Body of pancreas (tissue), 4 donors: ENCODE measurements at places on chromosomes 7 and 10. TPM values are rescaled to one million over a fixed set of nuclear protein-coding genes. Genes with fewer than 3 reads are reported as not detected.

DNA sequence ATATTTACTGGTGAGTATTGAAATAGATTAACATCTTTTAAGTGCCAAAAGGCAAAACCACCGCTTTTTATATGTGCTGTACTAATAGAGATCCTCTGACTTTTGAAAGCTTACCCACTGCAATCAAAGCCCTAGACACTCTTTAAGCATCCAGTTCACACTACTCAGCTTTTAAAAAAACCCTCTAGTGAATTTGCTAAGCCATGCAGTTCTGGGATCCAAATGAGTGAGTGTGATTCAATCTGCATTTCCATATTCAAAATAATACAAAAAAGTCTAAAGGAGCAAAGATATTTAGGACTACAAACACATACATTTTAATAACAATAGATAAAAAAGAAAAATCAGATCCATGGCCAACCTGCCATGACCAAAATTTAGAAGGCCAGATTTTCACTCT, 288.2 kb downstream of the MAGI2 start:
- no peaks in the 10 kb centered on the region for H3K4me1 ChIP-seq
- no peaks in the 10 kb centered on the region for H3K27me3 ChIP-seq
- no peak overlapping the region for H3K4me3 ChIP-seq
- DNase-seq: no peak

GRCh38 chr7:33905389-33906032, at the start of gene BMPER:
TSS of gene BMPER (plus strand) at chr7:33905539. CDS start at chr7:33905614, 75 bp downstream.
- no peak within 1 kb of the TSS for H3K4me3 ChIP-seq
- no peak within 1 kb of the TSS for H3K27ac ChIP-seq
- H3K36me3 ChIP-seq: no peaks in the 10 kb centered on the region
- H3K27me3 ChIP-seq: peaks cover 24% of the 10 kb centered on the region
- peaks cover 20% of the 10 kb centered on the region for H3K4me1 ChIP-seq

DNA sequence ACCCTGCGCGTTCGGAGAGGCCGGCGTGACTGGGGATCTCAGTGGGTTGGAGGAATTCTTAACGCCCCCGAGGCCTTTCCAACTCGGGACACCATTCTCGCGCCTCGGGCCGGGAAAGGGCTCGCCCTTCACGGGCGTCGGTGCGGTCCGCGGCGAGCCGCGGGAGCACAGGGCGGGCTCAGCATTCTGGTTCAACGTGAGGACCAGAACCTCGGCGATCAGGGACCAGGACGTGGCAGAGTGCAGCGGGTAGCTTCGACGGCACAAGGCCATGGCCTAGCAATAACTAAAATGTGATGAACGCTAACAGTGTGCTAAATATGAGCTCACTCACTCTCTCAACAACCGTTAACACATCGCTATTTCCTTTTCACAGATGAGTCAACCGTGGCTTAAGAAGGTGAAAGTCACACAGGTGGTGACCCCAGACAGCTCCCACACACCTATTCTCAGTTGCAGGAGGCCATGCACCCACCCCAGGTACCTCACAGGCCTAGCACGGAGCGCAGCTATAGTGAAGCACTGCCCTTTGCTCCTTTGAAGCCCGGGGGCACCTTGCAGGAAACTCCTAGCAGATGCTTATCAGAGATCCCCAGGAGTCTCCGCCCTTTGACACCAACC, 4.5 kb upstream of the EMX2 start:
- H3K27me3 ChIP-seq: peaks cover 7% of the 10 kb centered on the region
- no peak overlapping the region for H3K27ac ChIP-seq

- no peak overlapping the region for H3K4me3 ChIP-seq
- DNase-seq: no peak
- H3K27me3 ChIP-seq: no peaks in the 10 kb centered on the region
- no peak overlapping the region for H3K27ac ChIP-seq
- no peaks in the 10 kb centered on the region for H3K4me1 ChIP-seq
- H3K36me3 ChIP-seq: no peaks in the 10 kb centered on the region
Observed at GRCh38 chr7:158050978-158051651, 536.5 kb downstream of the PTPRN2 start.

GRCh38 chr10:95312257-95312656, 21.5 kb upstream of the PDLIM1 start:
- H3K27ac ChIP-seq: no peak overlapping the region
- H3K4me3 ChIP-seq: no peak overlapping the region
- H3K4me1 ChIP-seq: peaks cover 39% of the 10 kb centered on the region

GRCh38 chr10:51377932-51378599, 303.8 kb downstream of the PRKG1 start:
- no peak overlapping the region for H3K4me3 ChIP-seq
- no peaks in the 10 kb centered on the region for H3K27me3 ChIP-seq
- no peak for DNase-seq
- peaks cover 20% of the 10 kb centered on the region for H3K4me1 ChIP-seq
- peak overlapping the region; percentile 64 for H3K27ac ChIP-seq
- H3K36me3 ChIP-seq: no peaks in the 10 kb centered on the region

GRCh38 chr7:152011860-152012259, 13.6 kb upstream of the GALNT11 start:
- H3K36me3 ChIP-seq: no peaks in the 10 kb centered on the region
- H3K4me3 ChIP-seq: no peak overlapping the region
- H3K4me1 ChIP-seq: peaks cover 17% of the 10 kb centered on the region
- H3K27me3 ChIP-seq: no peaks in the 10 kb centered on the region

DNA sequence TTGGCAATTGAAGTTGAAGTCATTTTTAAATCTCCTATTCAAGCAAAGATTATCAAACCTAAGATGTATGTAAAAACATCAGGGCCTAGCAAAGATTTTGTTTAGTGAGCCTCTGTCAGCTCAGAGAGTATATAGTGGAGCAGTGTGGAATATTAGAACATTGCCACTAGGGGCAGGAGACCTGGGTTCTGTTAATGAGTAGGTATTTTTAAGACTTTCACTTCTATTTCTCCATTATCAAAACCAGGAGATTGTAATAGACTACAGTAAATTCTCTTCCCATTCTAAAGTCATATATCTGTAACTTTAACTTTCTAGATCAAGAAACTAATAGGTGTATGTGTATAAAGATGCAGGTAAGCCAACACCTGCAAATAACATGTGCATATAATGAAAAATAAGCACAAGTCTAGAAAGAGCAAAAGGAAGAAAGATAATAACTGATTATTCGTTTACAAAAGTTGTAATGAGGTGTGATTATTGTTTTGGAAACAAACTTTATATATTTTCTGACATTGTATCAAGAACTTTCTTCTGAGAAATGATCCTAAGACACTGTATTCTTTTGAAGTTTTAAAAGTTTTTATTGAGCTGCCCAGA, 64.4 kb downstream of the KCND2 start:
- H3K4me3 ChIP-seq: no peak overlapping the region
- H3K27me3 ChIP-seq: no peaks in the 10 kb centered on the region
- DNase-seq: no peak

- no peaks in the 10 kb centered on the region for H3K27me3 ChIP-seq
- no peaks in the 10 kb centered on the region for H3K36me3 ChIP-seq
- no peak overlapping the region for H3K4me3 ChIP-seq
- no peak for DNase-seq
Observed at GRCh38 chr10:27383595-27384542, 120.2 kb upstream of the RAB18 start.

DNA sequence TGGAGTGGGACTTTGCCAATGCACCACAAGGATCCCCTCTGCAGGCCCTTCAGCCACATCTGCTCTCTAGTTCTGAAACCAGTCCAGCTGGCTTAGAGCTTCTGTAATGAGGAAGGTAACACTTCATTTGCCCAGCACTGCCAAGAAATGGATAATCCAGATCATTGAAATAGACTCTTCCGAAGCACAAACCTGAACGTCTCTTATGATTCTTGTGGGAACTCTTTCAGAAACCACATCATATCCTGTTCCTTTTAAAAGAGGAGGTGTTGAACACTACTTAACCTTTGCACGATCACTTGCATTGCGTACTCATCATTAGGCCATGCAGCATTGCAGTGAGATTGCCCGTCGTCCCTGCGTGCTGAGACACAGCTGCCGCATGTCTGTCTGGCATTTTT, 25.8 kb upstream of the PLPP4 start:
- H3K36me3 ChIP-seq: no peaks in the 10 kb centered on the region
- no peaks in the 10 kb centered on the region for H3K27me3 ChIP-seq
- no peak overlapping the region for H3K4me3 ChIP-seq

DNA sequence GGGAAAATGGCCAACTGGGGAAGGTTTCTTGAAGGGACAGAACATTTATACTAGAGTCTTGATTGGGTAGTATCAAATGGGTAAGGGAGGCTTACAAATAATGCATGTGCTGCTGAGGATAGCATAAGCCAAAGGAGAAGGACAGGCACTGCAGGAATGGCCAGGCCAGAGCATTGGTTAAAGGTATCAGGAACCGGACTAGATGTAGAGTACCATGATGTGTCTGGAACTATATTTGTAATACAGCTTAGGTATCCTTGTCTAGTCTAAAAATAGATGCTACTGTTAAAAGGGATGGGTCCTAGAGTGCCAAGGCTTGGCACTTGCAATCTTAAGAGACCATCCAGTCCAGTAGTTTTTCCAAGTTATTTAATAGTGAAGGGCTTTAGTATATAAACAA, 20.3 kb downstream of the TMEM243 start:
- no peak for DNase-seq
- no peaks in the 10 kb centered on the region for H3K27me3 ChIP-seq
- peaks cover 13% of the 10 kb centered on the region for H3K4me1 ChIP-seq
- no peak overlapping the region for H3K4me3 ChIP-seq
- no peak overlapping the region for H3K27ac ChIP-seq

GRCh38 chr7:1170741-1171501, 10.9 kb upstream of the ZFAND2A start:
- no peaks in the 10 kb centered on the region for H3K36me3 ChIP-seq
- no peak overlapping the region for H3K27ac ChIP-seq
- H3K4me3 ChIP-seq: no peak overlapping the region
- H3K27me3 ChIP-seq: no peaks in the 10 kb centered on the region
- DNase-seq: no peak
- peaks cover 7% of the 10 kb centered on the region for H3K4me1 ChIP-seq

DNA sequence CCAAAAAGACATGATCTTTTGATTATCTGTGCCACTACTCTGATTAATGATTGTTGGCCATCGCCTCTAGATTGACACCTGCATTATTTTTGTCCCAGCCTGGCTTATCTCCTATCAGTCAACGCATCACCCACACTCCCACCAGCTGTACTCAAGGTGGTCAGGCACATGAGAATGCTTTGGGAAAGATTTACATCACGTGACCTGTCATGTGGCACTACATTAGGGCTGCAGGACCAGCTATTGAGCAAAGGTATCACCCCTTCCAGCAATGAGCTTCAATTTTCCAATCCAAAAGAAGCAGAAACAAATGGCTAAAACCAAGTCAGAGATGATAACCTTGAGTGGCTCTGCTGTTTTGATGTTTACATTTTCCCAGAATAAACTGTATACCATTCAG, 204.3 kb downstream of the PLXNA4 start:
- H3K27me3 ChIP-seq: no peaks in the 10 kb centered on the region
- no peak for DNase-seq
- H3K36me3 ChIP-seq: no peaks in the 10 kb centered on the region
- no peak overlapping the region for H3K27ac ChIP-seq

- no peak overlapping the region for H3K27ac ChIP-seq
- DNase-seq: no peak
- no peak overlapping the region for H3K4me3 ChIP-seq
- no peaks in the 10 kb centered on the region for H3K4me1 ChIP-seq
- H3K36me3 ChIP-seq: no peaks in the 10 kb centered on the region
Observed at GRCh38 chr10:28644647-28645046, 32.7 kb upstream of the BAMBI start.

DNA sequence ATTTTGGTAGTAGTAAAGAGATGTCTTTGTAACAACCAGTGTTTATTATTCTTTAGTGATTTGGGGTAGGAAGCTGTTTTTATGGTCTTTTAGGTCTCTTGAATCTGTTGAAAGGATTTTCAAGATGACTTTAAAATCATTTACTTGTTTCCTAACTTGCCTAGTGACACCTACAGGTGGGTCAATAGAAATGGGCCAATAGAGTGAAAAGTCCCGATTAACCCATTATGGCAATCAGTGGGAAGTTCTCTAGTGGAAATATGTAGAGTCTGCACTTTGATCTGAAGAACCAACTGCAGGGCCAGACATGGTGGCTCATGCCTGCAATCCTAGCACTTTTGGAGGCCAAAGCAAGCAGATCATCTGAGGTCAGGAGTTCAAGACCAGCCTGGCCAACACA, 374.7 kb upstream of the BMPER start:
- no peaks in the 10 kb centered on the region for H3K36me3 ChIP-seq
- no peaks in the 10 kb centered on the region for H3K27me3 ChIP-seq
- DNase-seq: no peak

DNA sequence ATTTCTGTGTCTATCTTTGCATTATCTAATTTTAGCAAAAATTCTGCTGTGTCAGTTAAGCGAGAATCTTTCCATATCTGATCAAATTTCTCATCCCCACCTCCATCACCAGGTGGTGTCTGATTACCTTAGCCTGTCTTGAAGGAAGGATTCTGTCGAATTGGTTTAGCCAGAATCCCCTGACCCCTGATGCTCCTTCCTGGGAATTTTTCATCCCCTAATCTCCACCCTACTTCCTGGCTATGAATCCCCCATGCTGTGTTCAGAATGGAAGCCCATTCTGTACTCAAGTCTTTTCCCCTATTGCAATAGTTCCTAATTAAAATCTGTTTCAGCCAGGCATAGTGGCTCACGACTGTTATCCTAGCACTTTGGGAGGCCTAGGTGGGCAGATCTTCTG, 216.1 kb downstream of the SKIDA1 start:
- no peak overlapping the region for H3K4me3 ChIP-seq
- H3K27me3 ChIP-seq: no peaks in the 10 kb centered on the region
- no peak for DNase-seq
- peaks cover 8% of the 10 kb centered on the region for H3K4me1 ChIP-seq

DNA sequence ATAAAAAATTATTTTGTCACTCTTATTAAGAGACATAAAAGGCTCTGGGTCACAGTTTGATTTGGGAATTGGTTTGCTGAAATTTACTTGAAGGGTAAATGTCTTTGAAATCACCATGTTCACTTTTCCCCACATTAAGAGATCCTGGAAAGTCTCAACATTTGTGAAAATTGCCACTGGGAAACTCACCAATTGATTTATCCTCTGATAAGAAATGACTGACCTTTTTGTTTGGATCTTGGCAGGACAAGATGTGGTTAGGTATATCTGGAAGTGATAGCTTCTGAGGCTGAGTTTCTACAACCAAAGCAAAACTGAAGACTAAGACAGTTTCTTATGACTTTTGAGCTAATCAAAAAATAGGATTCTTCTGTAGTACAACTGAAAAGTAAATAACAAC, 107.1 kb upstream of the TMEM106B start:
- no peak overlapping the region for H3K4me3 ChIP-seq
- DNase-seq: no peak
- H3K27me3 ChIP-seq: no peaks in the 10 kb centered on the region
- no peak overlapping the region for H3K27ac ChIP-seq
- no peaks in the 10 kb centered on the region for H3K4me1 ChIP-seq

GRCh38 chr7:83410989-83411591, 237.8 kb downstream of the SEMA3E start:
- peak; percentile 46 for DNase-seq
- H3K27ac ChIP-seq: no peak overlapping the region
- H3K27me3 ChIP-seq: no peaks in the 10 kb centered on the region

Gene GJD4
- not detected for total RNA-seq

Gene CCDC172
- total RNA-seq: not detected

Gene KDM7A
- 5.3 TPM for total RNA-seq

Gene DYNC1I1
- total RNA-seq: 1.3 TPM

Gene NPFFR1
- total RNA-seq: not detected

Gene AGR2
- 6.3 TPM for total RNA-seq

Gene ZFAND4
- 15.8 TPM for total RNA-seq

Gene ADAM8
- total RNA-seq: 4.6 TPM

Gene SPDYE9
- total RNA-seq: not detected

Gene C10orf143
- 1.3 TPM for total RNA-seq

Gene NUP42
- total RNA-seq: 9.6 TPM

Gene PIP
- not detected for total RNA-seq
